ENCODE measurements at places on chromosomes 1 and 21.

- no peak for DNase-seq
Observed at GRCh38 chr1:170376801-170377385, 155.1 kb upstream of the GORAB start.

DNA sequence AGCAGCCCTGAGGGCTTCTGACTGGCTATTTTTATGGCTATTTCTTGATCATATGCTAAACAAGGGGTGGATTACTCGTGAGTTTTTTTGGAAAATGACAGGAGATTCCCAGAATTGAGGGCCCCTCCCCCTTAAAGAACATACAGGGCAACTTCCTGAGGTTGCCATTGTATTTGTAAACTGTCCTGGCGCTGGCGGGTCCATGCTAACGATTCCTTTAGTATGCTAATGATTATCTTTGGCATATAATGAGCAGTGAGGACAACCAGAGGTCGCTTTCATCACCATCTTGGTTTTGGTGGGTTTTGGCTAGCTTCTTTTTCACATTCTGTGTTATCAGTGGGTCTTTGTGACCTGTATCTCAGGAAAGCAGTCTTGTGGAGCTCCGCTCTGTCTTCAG lies 24.1 kb downstream of the FMN2 start:
- no peak for DNase-seq

GRCh38 chr1:29849038-29849750 lies 612.9 kb downstream of the PTPRU start:
- DNase-seq = peak; percentile 45

DNA sequence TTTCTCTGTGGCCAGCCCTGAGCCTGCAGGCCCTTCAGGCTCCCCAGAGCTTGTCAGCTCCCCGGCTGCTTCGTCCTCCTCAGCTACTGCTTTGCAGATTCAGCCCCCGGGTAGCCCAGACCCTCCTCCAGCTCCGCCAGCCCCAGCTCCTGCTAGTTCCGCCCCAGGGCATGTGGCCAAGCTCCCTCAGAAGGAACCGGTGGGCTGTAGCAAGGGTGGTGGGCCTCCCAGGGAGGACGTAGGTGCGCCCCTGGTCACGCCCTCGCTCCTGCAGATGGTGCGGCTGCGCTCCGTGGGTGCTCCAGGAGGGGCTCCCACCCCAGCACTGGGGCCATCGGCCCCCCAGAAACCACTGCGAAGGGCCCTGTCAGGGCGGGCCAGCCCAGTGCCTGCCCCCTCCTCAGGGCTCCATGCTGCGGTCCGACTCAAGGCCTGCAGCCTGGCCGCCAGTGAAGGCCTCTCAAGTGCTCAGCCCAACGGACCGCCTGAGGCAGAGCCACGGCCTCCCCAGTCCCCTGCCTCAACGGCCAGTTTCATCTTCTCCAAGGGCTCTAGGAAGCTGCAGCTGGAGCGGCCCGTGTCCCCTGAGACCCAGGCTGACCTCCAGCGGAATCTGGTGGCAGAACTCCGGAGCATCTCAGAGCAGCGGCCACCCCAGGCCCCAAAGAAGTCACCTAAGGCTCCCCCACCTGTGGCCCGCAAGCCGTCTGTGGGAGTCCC lies 45.4 kb downstream of the YARS1 start:
- DNase-seq = no peak

GRCh38 chr1:51000160-51000559 lies 30.1 kb downstream of the CDKN2C start:
- DNase-seq = no peak

GRCh38 chr1:155947292-155947691 lies 5.9 kb downstream of the RXFP4 start:
- DNase-seq = no peak

- DNase-seq = no peak
Observed at GRCh38 chr21:15826147-15826780, 96.5 kb downstream of the USP25 start.

- DNase-seq = no peak
Observed at GRCh38 chr1:227732586-227733308, 2.4 kb downstream of the JMJD4 start.

GRCh38 chr1:27157194-27157593 lies 2.3 kb upstream of the SLC9A1 start:
- DNase-seq = no peak

- DNase-seq = no peak
Observed at GRCh38 chr1:11751087-11751486, 10.9 kb upstream of the C1orf167 start.

- no peak for DNase-seq
Observed at GRCh38 chr1:171814692-171815091, 26.6 kb upstream of the DNM3 start.

DNA sequence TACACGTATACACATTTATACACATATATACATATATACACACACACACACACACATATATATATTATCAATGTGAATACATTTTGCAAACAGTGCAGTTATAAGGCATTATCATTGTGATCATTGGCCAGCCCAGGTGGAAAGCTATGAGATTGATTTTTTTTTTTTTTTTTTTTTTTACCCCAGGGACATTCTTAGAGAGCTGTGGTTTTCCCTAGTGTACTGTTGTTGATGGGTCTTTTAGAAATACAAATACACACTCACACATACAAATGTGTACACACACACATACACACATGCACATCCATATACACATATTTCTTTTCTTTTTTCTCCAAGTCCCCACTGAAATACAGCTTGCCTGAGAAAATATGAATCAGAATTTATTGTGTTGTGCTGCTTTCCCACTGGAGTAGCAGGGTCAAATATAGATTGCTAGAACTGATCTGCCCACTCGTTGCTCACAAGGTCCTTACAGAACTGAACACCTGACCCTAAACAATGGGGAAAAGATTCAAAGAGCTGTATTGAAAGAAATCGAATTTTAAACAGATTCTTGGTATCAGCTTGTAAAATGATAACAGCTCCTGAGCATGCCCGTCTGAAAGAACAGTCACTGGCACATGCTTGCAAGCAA lies 325.6 kb downstream of the OMA1 start:
- DNase-seq = no peak

- DNase-seq = no peak
Observed at GRCh38 chr1:200206761-200207160, 179.3 kb downstream of the NR5A2 start.

- DNase-seq = no peak
Observed at GRCh38 chr1:58746757-58747156, 37.1 kb downstream of the JUN start.

- no peak for DNase-seq
Observed at GRCh38 chr1:208176649-208177048, 67.5 kb downstream of the PLXNA2 start.
